Inflammatory macrophage treated with lipopolysaccharide for 4 hours (primary cell): ENCODE measurements at places on chromosomes 11 and 22.

DNA sequence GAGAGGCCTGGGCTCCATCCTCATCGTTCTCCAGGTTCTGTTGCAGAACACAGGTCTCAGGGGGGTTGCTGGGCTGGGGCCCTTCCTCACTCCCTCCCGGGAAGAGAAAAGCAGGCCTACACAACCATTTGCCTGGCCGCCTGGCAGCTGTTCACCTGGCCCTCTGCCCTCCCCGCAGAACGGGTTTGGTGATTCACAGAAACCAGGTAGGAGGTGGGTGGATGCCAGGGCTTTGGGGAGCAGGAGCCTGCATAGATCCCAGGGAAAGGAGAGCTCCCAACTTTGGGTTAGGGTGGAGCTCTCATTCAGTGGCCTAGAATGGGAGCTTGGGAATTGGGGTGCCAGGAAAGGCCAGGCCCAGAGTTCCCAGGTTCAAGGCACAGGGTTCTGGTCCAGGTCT, 995 bp downstream of the TMEM134 start:
- DNase-seq = no peak

- no peak for DNase-seq
Observed at GRCh38 chr11:112770487-112770886, 190.7 kb upstream of the NCAM1 start.

GRCh38 chr11:17399236-17399635, 10.8 kb upstream of the KCNJ11 start:
- DNase-seq = no peak

DNA sequence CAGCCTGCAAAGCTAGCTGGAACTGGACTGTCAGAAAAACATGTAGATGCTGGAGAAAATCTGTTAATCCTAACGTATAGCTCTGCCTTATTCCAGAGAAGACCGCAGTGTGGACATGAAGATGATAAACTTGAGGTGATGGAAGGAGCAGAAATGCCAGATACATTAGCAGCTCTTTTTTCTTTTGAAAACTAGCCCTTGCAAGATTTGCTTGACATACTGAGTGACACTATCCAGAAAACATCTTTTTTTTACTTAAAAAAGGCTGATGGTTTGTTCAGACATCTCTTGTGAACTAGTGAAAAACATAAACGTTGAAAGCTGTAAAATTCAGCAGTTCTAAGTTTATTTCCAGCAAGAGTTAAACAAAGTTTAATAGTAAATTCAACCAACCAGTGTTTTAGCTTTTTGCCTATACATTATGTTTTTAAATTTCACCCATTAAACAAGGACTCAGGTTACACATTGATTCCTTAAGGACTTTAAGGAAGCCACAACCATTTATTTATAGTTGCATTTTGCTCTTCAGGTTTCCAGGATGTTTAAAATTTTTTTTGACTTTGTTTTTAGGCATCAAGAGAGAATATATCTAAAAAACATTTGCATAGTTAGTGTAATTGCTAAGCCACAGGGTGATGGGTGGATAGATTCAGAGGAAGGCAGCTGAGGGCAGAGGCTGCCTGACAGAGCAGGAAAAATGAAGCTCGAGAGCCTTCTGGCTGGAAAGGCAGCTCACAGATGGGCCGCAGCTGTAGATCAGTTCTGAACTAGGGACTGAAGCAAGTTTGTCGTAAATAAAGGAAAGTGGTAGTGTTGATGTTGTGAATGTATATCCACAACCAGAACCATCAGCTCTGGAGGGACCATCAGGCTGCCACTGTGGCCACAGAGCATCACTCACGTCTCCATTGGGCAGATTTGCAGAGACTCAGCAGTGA, 9.5 kb downstream of the SNAP29 start:
- DNase-seq = no peak

DNA sequence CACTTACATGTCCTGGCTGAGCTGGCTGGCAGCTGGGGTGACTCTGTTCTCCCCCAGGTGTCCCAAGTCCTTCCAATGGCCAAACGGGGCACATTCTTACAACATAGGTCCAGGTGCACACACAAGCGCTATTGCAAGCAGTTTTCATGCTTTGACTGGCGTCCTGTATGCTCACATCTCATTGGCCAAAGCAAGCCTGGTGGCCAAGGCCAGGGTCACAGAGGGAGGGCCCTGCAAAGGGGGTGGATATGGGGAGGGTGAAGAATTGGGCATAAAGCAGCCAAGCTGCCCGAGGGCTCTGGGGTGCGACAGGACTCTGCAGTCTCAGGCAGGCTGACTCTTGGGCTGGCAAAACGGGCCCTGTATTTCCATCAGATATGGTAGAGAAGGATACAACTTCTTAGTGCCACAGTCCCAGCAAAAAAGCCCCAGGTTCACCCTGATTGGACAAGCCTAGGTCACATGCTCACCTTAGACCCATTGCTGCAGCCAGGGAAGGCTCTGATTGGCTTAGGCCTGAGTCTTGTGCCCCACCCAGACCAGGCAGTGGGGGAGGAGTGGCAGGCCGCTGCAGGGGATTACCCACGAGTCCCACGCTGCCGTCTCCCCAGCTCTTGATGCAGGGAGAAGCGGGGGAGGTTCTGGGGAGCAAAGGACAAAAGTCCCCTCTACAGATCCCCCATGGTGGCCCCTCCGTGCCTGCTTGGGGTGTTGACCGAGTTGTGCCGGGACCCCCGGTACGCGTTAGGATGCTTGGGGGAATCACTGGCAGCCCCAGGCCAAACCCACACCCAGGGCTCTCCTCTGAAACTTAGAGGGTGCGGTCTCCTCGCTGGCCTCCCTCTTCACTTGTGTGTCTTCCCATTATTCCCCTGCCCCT, 110.8 kb downstream of the ARHGAP8 start:
- DNase-seq = no peak

DNA sequence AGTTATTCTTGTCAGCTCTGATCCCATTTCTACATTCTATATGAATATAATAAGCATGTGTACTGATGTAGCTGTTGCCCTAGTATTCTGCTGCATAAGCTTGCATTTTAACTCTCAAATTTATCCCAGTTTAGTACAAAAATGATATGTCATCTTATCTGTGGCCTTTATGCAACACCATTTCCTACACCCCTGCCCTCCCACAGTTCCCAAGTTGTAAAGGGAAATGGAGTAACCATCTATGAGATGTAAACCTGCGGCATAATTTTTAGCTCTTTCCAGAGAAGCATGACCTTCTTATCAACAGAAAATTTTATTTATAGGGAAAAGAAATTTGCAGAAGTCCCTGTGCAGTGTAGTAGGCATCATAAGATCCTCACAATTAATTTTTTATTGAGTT, 18.9 kb upstream of the CARD18 start:
- peak; percentile 42 for DNase-seq

DNA sequence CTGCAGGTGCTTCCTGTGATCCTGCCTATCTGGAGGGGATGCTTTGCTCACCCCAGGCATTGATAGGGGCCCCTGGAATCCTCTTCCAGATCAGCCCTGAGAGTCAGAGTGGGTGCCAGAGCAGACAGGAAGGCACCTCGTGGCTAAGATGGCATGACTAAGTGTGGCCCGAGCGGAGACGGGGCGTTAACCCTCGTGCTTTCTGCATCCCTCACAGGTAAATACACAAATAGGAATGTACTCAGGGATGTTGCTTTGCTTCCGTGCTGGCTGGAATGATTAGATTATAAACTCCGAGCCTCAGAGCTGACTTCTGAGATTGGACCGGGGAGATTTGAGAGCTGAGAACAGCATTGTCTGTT, 312.7 kb upstream of the B3GAT1 start:
- no peak for DNase-seq

DNA sequence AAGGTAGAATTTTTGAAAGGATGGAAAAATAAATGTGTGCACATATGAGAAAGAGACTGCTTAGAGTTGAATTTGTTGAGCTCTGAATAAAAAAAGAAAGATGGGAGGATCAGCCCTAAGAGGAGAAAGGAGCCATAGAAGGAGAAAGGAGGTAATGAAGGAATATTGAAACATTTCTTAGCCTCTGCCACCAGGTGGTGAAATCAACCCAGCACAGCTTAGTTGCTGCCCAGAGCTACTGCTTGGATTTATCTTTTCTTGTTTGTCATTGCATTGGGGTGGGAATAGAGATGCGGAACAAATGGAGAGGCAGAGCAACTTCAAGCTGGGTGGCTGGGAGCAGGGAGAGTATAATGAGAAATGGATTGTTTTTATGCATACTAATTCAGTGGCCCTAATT, 80.4 kb downstream of the SERGEF start:
- no peak for DNase-seq

DNA sequence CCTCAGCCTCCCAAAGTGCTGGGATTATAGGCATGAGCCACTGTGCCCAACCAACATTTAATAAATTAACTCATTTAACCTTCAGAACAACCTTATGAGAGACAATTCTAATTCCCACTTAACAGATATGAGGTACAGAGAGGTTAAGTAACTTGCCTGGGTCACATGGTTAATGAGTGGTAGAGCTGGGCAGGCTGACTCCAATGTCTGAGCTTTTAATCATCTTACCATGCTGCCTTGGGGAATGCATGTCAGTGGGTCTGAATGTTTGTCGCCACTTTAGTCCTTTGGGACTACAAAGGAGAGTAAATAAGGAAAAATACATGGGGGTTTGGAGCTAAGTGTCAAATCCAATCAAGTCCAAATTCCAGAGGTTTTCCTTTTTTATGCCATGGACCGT, 11.2 kb upstream of the PIK3C2A start:
- no peak for DNase-seq

DNA sequence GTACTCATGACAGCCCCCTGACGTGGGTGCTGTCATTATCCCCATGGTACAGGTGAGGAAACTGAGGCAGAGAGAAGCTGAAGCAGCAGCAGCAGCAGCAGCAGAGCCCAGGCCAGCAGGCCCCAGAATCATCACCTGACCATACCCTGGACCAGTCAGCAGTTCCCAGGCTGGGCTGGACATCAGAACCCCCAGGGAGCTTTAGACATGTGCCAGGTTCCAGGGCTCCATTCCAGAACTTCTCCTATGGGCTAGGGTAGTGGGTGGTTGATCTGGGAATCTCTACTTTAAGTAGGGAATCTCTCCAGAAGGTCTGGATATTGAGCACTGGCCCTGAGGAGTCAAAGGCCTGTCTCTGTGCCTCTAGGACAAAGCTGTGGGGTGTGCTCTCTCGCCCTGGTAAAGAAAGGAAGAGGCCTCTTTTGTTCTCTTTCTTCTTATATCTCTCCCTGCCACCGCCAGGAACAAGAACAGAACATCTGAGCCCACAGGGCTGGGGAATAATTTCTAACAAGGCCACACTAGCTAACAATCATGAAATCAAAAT, 26.6 kb downstream of the MAFF start:
- DNase-seq = no peak

GRCh38 chr22:38788021-38788816, 5.7 kb downstream of the DNAL4 start:
- DNase-seq = peak; percentile 44

- peak; percentile 26 for DNase-seq
Observed at GRCh38 chr22:37020192-37020479, 594 bp downstream of the MPST start.

- no peak for DNase-seq
Observed at GRCh38 chr11:47131136-47131535, 45.5 kb downstream of the ARFGAP2 start.

- no peak for DNase-seq
Observed at GRCh38 chr11:20025332-20025840, 134.9 kb downstream of the DBX1 start.

- DNase-seq = no peak
Observed at GRCh38 chr11:134956450-134957210, 544.6 kb upstream of the B3GAT1 start.

GRCh38 chr11:46445920-46446771, 54.6 kb upstream of the CHRM4 start:
- no peak for DNase-seq

DNA sequence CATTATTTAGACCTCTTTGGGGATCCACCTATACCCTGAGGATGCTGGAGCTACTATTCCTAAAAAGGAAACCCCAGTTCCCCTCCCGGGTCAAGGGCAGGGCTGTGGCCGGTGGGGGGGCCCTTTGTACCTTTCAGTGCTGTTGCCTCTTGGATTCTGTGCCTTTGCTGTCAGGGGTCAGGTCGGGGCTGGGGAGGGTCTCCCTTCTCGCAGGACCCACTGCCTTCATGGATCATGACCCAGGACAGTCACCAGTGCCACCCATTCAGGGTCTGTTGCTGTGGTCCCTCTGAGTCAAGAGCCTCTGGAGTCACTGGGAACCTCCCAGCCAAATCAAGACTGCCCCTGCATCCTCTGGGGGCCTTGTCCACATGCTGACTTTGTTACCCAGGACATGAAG, 78.1 kb upstream of the CCND1 start:
- DNase-seq = no peak

DNA sequence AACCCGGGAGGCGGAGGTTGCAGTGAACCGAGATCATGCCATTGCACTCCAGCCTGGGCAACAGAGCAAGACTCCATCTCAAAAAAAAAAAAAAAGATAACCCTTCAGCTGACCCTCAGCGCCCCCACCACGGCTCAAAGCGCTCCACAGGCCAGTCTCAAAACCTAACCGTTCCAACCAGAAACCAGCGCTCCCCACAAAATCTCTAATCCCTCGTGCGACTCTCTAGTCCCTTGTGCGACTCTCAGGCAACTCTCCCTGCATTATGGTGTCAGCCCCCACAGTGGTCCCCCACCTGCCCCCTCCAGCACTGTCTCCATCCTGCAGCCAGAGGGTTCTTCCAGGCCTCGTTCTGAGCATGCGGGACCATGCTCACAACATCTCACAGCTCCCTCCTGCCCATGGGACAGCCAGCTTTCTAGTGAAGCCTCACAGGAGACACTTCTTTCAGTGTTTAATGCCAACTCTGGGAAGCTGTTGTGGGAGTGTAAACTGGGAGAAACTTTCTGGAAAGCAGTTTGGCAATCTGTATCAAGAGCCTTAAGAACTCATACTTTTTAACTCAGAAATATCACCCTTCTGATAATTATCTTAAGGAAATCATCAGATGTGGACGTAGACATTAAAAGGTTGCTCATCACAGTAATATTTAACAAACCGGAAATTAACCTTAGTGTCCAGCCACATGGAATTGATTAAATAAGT, 4.2 kb upstream of the RASGRP2 start:
- no peak for DNase-seq

DNA sequence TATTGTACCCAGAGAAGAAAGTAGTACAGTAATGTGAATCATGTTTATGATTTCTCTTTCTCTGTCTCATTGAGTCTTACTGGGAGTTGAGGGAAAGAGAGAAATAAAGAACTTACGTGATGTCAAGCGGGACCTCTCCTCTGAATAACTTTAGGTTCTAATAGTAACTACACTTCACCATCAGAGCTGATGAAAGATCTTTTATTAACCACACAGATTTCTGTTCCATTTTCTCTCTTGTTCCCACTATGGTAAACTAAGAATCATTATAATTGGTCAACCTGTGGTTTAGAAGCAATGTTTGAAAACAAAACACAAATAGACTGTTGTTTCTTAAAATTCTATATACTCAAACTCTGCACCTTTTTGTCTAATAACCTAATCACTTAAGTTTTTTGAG, 142.3 kb downstream of the ELP4 start:
- no peak for DNase-seq

- peak; percentile 22 for DNase-seq
Observed at GRCh38 chr22:21589396-21589795, 21.9 kb downstream of the UBE2L3 start.

GRCh38 chr11:26731084-26731456, 9.2 kb upstream of the SLC5A12 start:
- DNase-seq = no peak

- DNase-seq = no peak
Observed at GRCh38 chr11:116239247-116239646, 533.5 kb downstream of the BUD13 start.
